ENCODE measurements at places on chromosomes 16 and 17. TPM values are rescaled to one million over a fixed set of nuclear protein-coding genes. Genes with fewer than 3 reads are reported as not detected.

DNA sequence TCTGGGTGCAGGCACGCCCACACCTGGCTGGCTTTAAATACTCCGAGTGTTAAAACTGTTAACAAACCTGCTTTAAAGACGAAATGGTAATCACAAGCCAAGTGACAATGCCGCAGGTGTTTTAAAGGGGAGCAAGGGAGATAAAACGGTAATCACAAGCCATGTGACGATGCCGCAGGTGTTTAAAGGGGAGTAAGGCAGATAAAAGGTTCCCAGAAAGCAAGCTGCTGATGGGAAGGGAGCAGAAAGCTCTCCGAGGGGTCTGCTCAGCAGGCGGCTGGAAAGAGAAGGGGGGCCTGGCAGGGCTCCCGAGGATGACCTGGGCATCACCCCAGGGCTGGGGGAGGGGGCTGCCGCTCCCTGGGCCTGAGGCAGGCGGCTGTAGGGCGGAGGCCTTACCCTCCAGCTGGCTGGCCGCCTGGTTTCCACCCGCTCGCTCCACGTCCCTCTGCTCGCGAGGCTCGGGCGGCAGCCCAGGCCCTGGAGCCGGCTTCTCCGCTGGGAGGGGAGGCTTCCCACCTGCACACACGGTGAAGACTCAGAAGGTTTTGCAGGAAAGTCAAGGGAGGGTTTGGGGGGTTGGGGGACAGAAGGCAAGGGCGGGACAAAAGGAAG, 12.1 kb downstream of the NDUFAF8 start:
- H3K27me3 ChIP-seq, result no peaks in the 10 kb centered on the region
- H3K36me3 ChIP-seq, result 0 out of 2 replicates have a peak, but pooled peaks cover 2% of the 10 kb centered on the region
- H3K4me3 ChIP-seq, result no peak overlapping the region

DNA sequence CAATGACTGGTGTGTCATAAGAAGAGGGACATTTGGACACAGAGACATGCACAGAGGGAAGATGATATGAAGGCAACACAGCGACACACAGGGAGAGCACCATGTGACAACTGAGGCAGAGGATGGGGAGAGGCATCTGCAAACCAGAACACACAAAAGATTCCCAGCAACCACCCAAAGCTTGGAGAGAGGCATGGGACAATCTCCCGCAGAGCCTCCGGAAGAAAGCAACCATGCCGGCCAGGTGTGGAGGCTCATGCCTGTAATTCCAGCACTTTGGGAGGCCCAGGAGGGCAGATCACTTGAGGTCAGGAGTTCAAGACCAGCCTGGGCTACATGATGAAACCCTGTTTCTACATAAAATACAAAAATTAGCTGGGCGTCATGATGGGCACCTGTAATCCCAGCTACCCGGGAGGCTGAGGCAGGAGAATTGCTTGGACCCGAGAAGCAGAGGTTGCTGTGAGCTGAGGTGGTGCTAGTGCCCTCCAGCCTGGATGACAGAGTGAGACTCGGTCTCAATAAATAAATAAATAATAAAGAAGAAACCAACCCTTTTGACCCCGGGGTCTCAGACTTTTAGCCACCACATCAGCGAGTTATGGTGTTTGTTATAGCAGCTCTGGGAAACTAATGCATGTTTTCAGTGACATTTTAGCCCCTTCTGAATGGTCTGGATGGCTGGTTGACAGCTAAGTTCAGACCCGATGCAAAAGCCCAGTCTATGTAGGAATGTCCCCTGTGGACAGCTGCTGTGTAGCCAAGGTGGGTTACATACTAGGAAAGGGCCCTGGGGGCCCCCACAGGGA, 13.8 kb upstream of the PLCG2 start:
- no peak overlapping the region for H3K4me3 ChIP-seq
- no peak for DNase-seq
- no peaks in the 10 kb centered on the region for H3K36me3 ChIP-seq
- no peaks in the 10 kb centered on the region for H3K4me1 ChIP-seq
- no peaks in the 10 kb centered on the region for H3K27me3 ChIP-seq

DNA sequence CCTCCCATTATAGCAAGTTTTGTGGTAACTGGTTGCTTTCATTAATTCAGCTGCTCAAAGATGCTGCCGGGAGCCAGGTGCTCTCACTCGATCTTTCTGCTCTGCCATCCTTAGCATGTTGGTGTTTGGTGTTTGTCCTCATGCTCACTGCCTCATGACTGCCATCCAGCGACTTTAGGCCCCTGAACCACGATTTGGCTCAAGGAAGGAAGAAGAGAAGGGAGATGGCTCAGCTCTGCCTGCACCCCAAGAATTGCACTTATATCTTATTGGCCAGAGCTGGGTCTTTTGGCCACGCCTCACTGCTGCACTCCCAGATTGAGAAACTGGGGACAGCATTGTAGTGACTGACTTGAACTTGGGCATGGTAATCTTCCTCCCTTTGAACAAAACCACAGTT, 52.7 kb downstream of the ARSG start:
- no peaks in the 10 kb centered on the region for H3K27me3 ChIP-seq
- H3K4me3 ChIP-seq, result no peak overlapping the region
- H3K36me3 ChIP-seq, result no peaks in the 10 kb centered on the region
- no peak for DNase-seq

DNA sequence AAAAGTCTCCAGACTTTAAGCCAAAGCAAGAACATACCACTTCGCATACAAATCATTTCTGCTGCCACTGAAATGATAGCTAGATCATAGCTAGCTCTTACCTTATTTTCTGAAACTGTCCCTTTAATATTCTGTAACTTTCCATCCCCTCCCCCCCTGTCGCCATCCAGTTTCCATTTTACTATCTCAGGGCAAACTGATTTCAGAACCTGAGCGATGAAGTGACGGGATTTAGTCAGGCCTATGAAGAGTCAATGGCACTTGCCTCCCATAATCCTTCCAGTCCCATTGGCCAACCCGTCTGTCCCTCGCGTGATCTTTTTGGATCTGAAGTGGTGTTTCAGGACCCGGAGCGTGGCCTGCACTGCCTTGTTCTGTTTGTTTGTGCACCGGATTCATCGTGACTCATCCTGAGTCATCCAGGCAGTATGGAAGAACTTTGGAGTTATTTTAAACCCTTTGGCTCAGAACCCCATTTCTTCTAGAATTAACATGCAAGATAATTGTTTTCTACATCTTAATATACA, 199.8 kb upstream of the CHMP6 start:
- no peaks in the 10 kb centered on the region for H3K27me3 ChIP-seq
- peak; percentile 58 for DNase-seq
- H3K27ac ChIP-seq, result no peak overlapping the region
- peaks cover 62% of the 10 kb centered on the region for H3K4me1 ChIP-seq
- no peaks in the 10 kb centered on the region for H3K36me3 ChIP-seq
- H3K4me3 ChIP-seq, result no peak overlapping the region

DNA sequence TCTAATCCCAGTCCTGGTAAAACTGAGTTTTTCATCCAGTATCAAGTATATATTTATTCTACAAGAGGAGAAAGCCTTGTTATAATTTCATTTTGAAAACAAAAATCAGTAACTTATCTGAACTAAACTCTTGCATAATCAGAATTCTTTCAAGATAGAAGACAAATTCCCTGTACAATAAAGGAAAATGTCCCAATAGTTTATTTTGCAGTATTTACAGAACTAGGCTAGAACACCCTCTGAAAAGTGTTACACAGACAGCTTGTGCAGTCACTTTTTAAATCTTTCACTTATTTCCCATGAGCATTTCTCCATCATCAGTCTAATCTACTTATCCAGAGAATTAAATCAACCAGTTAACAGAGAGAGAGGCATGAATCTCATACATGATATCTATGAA, 48.5 kb downstream of the SPOP start:
- DNase-seq, result no peak
- peaks cover 2% of the 10 kb centered on the region for H3K4me1 ChIP-seq
- peaks cover 9% of the 10 kb centered on the region for H3K36me3 ChIP-seq
- H3K27ac ChIP-seq, result no peak overlapping the region

- DNase-seq, result no peak
- H3K27me3 ChIP-seq, result no peaks in the 10 kb centered on the region
- H3K36me3 ChIP-seq, result no peaks in the 10 kb centered on the region
- no peaks in the 10 kb centered on the region for H3K4me1 ChIP-seq
- H3K4me3 ChIP-seq, result no peak overlapping the region
These were observed 385.1 kb upstream of the MAF start for GRCh38 chr16:79985606-79986005.

- H3K36me3 ChIP-seq, result no peaks in the 10 kb centered on the region
- H3K4me3 ChIP-seq, result no peak overlapping the region
- H3K27ac ChIP-seq, result no peak overlapping the region
- no peaks in the 10 kb centered on the region for H3K4me1 ChIP-seq
These were observed 28.6 kb upstream of the WSB1 start for GRCh38 chr17:27265333-27265732.

GRCh38 chr16:87765473-87765775, 362 bp downstream of the KLHDC4 start:
- peak; percentile 36 for DNase-seq
- peak overlapping the region; percentile 67 for H3K27ac ChIP-seq
- H3K4me1 ChIP-seq, result no peaks in the 10 kb centered on the region
- H3K36me3 ChIP-seq, result peaks cover 10% of the 10 kb centered on the region
- H3K4me3 ChIP-seq, result peak overlapping the region; percentile 86

GRCh38 chr16:22670551-22671041, 143.4 kb upstream of the HS3ST2 start:
- peaks cover 5% of the 10 kb centered on the region for H3K4me1 ChIP-seq
- peak; percentile 88 for DNase-seq
- H3K27me3 ChIP-seq, result no peaks in the 10 kb centered on the region
- no peaks in the 10 kb centered on the region for H3K36me3 ChIP-seq
- peak overlapping the region; percentile 15 for H3K27ac ChIP-seq

DNA sequence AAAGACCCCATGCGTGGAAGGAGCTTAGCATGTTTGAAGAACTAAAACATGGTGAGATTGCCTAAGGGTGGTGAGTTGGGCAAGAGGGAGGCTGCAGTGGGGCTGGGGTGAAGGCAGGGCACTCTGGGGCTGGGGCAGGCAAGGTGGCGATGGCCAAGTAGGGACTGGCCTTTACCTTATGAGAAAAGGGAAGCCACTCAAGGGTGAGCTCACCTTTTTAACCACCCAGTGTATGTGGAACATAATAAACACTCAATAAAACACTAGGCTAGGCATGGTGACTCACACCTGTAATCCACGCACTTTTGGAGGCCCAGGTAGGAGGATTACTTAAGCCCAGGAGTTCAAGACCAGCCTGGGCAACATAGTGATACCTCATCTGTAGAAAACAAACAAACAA, 37.7 kb downstream of the LYRM9 start:
- H3K4me3 ChIP-seq, result no peak overlapping the region
- DNase-seq, result no peak
- H3K4me1 ChIP-seq, result no peaks in the 10 kb centered on the region
- H3K27me3 ChIP-seq, result peaks cover 6% of the 10 kb centered on the region
- no peak overlapping the region for H3K27ac ChIP-seq

- no peak overlapping the region for H3K4me3 ChIP-seq
- no peaks in the 10 kb centered on the region for H3K4me1 ChIP-seq
- no peak for DNase-seq
- no peaks in the 10 kb centered on the region for H3K27me3 ChIP-seq
These were observed 112.7 kb downstream of the BRIP1 start for GRCh38 chr17:61750656-61751055.

DNA sequence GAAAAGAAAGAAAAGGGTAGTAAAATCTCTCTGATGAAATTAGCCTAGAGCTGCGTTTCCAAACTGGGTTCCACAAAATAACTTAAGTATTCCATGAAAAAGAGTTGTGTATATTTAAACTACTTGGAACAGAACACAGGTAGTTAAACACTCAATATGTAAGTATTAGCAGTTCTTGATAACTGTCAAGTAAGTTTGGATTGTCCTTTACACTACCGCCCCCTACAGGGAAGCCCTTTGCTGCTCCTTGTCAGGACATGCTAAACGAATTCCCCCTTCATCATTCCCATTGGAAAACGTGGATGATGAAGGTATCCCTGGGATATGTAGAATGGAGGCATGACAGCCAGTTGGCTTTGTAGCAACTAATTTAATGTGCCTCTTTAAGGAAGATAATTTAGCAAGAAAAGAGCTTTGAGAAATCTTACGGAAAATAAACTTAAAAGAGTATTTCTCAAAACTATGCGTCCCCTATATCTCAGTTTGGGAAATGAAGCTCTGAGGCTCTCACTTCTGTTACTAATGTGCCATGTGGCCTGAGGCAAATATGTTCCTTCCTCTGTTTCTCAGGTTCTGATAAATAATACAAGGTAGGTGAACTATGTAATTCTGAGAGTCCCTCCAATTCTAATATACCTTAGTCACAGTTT, 18.8 kb downstream of the NCBP3 start:
- H3K4me3 ChIP-seq, result no peak overlapping the region
- no peaks in the 10 kb centered on the region for H3K27me3 ChIP-seq
- no peak overlapping the region for H3K27ac ChIP-seq
- no peaks in the 10 kb centered on the region for H3K4me1 ChIP-seq
- DNase-seq, result peak; percentile 54
- peaks cover 36% of the 10 kb centered on the region for H3K36me3 ChIP-seq

DNA sequence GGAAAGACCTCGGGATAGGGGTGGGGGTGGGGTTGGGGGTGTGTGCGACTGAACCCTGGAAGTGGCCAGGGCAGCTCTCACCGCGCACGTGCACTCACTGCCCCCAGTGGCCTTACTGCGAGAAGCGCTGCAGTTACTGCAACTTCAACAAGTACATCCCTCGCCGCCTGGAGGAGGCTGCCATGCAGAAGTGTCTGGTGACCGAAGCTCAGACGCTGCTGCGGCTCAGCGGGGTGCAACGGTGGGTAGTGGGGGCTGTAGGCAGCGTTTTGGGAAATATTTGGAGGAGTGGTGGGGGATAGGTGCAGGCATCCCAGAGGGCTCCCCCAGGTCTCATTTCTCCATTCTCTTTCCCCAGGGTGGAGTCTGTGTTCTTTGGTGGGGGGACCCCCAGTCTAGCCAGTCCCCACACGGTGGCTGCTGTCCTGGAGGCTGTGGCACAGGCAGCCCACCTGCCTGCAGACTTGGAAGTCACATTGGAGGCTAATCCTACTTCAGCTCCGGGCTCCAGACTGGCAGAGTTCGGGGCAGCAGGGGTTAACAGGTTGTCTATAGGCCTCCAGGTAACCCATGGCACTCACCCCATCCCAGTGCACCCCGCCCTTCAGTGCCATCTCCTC, 972 bp downstream of the RSAD1 start:
- peak overlapping the region; percentile 69 for H3K4me3 ChIP-seq
- peaks cover 3% of the 10 kb centered on the region for H3K4me1 ChIP-seq
- H3K36me3 ChIP-seq, result no peaks in the 10 kb centered on the region
- H3K27me3 ChIP-seq, result no peaks in the 10 kb centered on the region
- no peak overlapping the region for H3K27ac ChIP-seq

Gene FBXW10B
- 0.12 TPM for total RNA-seq

Gene NOD2
- total RNA-seq, result not detected

Gene FSCN2
- total RNA-seq, result 0.43 TPM

Gene KRTAP2-1
- total RNA-seq, result not detected

Gene FBXW10
- total RNA-seq, result 0.15 TPM

Gene KRTAP1-1
- not detected for total RNA-seq

Gene POLR3E
- 36.9 TPM for total RNA-seq

Gene TPPP3
- 34.6 TPM for total RNA-seq

Gene KRTAP1-5
- not detected for total RNA-seq

Gene KRT32
- not detected for total RNA-seq
